ENCODE measurements at places on chromosomes 16 and 17.

- DNase-seq: no peak
Observed at GRCh38 chr16:17203424-17203823, 267.3 kb downstream of the XYLT1 start.

DNA sequence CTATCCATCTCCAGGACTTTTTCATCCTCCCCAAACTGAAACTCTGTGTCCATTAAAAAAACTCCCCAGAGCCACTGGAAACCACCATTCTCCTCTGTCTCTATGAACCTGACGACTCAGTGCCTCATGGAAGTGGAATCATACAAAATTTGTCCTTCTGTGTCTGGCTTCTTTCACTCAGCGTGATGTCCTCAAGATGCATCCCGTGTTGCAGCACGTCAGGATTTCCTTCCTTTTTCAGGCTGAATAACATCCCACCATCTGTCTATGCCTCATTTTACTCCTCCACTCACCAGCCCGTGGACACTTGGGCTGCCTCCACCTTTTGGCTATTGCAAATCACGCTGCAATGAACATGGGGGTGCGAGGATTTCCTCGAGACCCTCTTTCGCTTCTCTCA, 12.6 kb upstream of the ALDH3A1 start:
- no peak for DNase-seq

GRCh38 chr16:2983706-2984136, 3.5 kb upstream of the PKMYT1 start:
- DNase-seq: no peak

- DNase-seq: no peak
Observed at GRCh38 chr17:61323003-61323908, 76.4 kb upstream of the TBX2 start.

DNA sequence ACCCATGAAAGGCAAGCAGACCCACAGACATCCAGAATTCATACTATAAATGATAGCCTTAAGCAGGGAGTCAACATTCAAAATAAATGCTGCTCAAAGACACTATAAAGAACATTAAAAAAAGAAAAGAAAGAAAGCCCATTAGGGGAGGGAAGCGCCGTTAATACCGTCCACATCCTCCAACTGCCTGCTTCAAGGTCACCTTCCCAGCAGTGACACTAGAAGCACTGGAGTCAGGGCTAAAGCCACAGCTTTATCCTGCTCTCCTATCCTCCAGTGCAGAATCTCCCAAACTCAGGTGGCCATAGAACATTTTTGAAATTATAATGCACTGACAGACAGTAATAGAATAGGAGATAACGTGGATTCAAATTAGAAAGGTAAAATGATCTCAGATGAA, 59.4 kb downstream of the TEX2 start:
- DNase-seq: no peak

DNA sequence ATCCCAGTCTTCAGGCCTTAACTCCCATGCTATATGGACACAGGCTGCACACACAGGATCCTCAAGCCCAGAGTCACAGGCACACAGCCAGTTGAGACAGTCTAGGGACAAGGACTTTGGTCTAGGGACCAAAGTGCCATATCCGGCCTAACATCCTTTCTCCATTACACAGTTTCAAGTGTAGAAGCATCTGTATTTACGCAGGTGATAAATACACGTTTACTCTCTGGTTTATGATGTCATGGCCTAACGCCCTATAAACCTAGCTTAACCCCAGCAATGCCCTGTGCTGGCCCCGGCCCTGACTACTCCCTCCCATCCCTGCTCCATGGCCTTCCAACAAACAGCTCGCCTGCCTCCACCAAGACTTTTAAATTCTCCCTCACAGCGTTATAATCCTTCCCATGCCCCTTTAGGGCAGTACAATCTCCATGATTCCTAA, 17.1 kb downstream of the CUEDC1 start:
- DNase-seq: no peak

Measured in NCI-H1417 treated with DMSO at 0.1 percent for 48 hours (cell line).